ENCODE measurements at places on chromosomes 5 and 9.

DNA sequence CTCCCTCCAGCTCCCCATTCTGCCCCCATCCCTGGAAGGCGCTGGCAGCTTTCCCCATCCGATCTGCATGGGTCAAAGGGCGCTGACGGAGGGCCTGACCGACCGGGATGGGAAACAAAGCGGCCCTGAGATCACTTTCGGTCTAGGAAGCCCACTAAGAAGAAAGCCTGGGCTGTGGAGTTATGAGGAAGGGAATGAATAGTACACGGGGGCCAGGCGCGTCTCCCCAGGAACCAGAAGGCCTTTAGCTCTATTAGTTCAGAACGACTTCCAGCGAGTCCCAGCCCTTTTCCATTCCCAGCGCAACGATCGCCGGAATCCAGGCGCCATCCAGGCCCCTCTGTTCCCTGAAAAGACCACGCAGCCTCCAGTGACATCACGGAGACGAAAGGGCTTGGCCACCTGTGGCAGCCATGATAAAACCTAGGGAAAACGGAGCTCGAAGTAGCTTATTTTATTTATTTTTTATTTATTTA is 70.1 kb upstream of the CCDC180 start:
- peaks cover 12% of the 10 kb centered on the region for H3K4me1 ChIP-seq
- H3K4me3 ChIP-seq, result peak overlapping the region; percentile 97
- H3K27ac ChIP-seq, result no peak overlapping the region

DNA sequence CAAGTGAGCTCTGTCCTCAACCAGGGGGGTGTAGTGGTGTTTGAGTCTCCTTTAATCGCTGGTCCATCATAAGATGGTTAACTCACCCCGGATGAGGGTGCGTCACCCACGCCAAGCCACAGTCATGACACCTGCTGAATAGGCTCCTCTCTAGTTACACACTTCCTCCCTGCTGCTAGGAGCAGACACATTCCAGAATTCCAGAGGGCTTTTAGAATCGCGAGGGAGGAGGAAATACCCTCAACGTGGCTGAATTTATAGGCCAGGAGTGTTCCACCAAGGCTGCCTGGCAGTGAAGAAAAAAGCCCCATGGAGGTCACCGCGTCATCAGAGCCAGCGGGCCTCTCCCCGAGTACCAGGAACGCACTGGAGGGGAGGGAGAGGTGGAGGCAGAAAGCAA is 5.1 kb downstream of the GLRX start:
- no peaks in the 10 kb centered on the region for H3K27me3 ChIP-seq
- peak overlapping the region; percentile 67 for H3K4me3 ChIP-seq
- H3K36me3 ChIP-seq, result peaks cover 21% of the 10 kb centered on the region
- peaks cover 40% of the 10 kb centered on the region for H3K4me1 ChIP-seq

- no peak overlapping the region for H3K27ac ChIP-seq
- H3K4me3 ChIP-seq, result no peak overlapping the region
- peaks cover 17% of the 10 kb centered on the region for H3K4me1 ChIP-seq
- peaks cover 2% of the 10 kb centered on the region for H3K27me3 ChIP-seq
- DNase-seq, result peak; percentile 11
- no peaks in the 10 kb centered on the region for H3K36me3 ChIP-seq
Observed at GRCh38 chr9:77977210-77977611, 54.4 kb downstream of the GNAQ start.

- H3K4me1 ChIP-seq, result peaks cover 29% of the 10 kb centered on the region
- H3K4me3 ChIP-seq, result peak overlapping the region; percentile 88
- peak; percentile 45 for DNase-seq
- peaks cover 26% of the 10 kb centered on the region for H3K36me3 ChIP-seq
- H3K27ac ChIP-seq, result peak overlapping the region; percentile 94
- no peaks in the 10 kb centered on the region for H3K27me3 ChIP-seq
Observed at GRCh38 chr9:136409557-136410455, 608 bp downstream of the ENTR1 start.

DNA sequence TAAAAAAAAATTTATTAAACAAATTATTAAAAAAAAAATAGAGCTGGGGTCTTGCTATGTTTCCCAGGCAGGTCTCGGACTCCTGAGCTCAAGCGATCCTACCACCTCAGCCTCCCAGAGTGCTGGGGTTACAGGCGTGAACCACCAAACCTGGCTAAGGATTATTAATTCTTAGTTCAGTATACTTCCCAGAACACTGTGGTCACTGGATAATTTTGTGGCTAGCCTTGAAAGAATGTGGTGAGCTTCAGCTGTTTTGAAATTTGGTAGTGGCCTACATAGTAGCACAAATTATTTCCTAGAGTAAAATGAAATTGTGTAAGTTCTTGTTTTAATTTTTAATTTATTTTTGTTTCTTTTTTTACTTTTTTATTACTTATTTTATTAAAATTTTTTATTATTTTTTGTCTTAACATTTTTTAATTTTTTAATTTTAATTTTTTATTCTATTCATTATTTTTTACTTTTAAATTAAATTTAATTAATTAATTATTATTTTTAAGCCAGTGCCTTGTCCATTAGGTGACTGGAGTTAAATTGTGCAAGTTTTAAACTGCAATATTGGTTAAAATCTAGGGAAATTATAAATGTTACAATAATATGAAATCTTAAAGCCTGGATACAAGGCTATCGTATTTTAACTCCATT is 23.0 kb downstream of the ARRDC3 start:
- H3K4me3 ChIP-seq, result no peak overlapping the region
- H3K36me3 ChIP-seq, result peaks cover 3% of the 10 kb centered on the region
- H3K27me3 ChIP-seq, result no peaks in the 10 kb centered on the region
- no peak overlapping the region for H3K27ac ChIP-seq

DNA sequence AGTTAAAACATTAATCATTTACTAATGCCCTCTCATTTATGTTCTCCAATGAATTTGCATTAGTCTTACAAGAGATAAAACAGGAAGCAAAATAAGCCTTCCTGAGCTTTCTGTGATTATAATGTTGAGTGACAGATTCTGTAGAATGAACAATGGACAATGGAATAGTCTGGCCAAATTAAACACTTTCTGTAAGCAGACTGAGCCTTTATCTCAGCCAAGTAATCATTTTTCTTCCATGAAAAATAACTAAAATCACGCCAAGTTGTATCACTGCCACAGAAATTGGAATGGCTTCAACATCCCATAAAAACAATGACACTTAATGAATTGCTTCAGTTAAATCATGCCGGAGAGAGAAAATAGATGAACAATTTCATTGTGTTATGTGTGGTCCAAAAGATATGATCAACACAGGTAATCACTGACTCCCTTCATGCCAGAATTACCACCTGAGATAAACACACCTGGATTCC is 63.0 kb downstream of the TSSK1B start:
- H3K4me3 ChIP-seq, result no peak overlapping the region
- H3K27ac ChIP-seq, result no peak overlapping the region
- no peaks in the 10 kb centered on the region for H3K36me3 ChIP-seq

DNA sequence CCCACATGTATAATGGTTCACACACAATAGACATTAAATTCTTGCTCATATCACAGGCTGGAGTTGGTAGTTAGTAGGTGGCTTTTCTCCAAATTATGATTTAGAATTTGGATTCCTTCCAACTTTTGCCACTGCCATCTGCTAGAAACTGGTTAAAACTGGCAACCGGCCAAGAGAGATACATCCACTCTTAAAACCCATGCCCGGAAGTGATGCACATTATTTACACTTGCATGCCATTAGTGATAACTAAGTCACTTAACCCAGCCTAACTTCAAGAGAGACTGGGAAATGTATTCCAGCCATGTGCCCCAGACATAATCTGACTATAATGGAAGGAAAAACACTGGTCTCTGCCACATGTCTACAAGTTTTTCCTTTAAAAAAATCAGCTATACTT is 395.7 kb upstream of the SEMA6A start:
- H3K27me3 ChIP-seq, result no peaks in the 10 kb centered on the region
- no peak for DNase-seq
- no peaks in the 10 kb centered on the region for H3K4me1 ChIP-seq

GRCh38 chr5:171093598-171093997 is 215.4 kb upstream of the TLX3 start:
- no peaks in the 10 kb centered on the region for H3K27me3 ChIP-seq
- no peak overlapping the region for H3K27ac ChIP-seq
- no peaks in the 10 kb centered on the region for H3K36me3 ChIP-seq
- H3K4me1 ChIP-seq, result no peaks in the 10 kb centered on the region
- no peak overlapping the region for H3K4me3 ChIP-seq

DNA sequence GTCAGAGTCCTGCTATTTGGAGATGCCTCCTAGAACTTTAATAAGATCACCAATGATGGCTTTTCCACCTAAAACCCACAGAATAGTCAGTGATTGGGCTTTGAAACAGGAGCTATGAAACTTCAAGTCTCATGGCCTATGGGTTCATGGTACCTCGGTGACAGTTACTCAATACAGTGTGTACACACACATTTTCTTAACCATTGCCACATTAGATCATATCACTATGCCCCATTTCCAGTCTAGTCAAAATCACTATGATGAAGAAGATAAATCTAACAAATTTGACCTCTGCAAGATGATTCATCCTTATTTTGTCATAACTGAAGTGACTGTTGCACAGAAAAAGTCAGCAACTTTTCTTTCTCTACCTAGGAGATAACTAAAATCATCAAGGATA is 86.8 kb upstream of the OR13F1 start:
- H3K4me1 ChIP-seq, result no peaks in the 10 kb centered on the region
- no peak overlapping the region for H3K4me3 ChIP-seq
- no peak overlapping the region for H3K27ac ChIP-seq
- no peak for DNase-seq
- H3K36me3 ChIP-seq, result no peaks in the 10 kb centered on the region
- H3K27me3 ChIP-seq, result no peaks in the 10 kb centered on the region
